SK-N-MC (cell line): ENCODE measurements at places on chromosomes 12 and 14.

DNA sequence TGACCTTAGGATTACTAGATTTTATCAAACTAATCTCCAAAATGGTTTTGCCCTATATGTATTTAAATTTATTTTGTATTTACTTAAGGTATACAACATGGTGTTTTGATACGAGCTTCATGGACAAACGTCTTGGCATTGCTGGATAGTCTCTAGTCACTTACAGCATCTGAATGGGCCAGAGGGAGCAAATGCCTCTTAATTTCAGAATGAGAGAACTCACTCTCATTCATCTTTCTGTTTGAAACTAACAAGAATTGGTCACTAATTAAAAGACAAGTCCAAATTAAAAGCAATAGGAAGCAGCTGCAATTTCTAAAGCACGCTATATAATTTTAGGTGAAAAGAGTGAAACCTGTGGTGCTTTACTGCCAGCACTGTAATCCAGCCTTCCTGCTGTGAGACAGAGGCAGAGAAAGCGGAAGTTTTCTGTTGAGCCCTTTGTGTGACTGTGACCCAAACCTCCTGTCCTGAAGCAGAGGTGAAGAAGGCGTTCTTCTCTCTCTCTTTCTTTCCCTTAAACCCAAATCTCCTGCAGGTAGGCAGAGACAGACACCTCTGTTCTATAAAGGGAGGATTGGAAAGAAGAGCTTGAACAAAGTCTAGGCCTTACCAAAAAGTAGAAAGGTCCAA, 184.6 kb upstream of the NAV3 start:
- no peak for DNase-seq

DNA sequence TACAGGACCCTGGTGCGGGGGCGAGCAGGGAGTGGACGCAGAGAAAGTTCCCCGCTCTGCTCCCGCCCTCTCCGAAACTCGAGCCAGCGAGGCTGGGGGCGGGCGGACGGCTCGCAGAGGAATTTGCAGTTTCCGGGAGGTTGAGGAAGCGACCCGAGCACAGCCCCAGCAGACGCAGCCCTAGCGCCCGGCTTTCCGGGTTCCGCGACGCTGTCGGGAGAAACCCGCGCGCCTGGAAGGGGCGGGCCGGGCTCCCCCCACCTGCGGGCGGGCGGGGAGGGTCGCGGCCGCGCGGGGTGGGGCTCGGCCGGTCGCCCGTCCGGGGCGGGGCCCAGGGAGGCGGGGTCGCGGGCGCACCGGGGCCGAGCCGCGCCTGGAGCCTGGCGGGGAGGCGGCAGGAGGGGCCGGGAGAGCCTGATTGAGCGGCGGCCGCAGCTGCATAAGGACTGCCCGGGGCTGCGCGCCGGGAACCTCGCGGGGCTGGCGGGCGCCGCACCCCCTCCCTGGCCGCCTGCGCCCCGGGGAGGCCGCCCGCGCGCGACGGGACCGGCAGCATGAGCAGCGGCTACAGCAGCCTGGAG, at the start of gene RASSF3:
Gene RASSF3 (plus strand): TSS at position 417 of the 581 bp plus-strand sequence. CDS start 138 bp downstream, at position 555.
- DNase-seq: no peak

DNA sequence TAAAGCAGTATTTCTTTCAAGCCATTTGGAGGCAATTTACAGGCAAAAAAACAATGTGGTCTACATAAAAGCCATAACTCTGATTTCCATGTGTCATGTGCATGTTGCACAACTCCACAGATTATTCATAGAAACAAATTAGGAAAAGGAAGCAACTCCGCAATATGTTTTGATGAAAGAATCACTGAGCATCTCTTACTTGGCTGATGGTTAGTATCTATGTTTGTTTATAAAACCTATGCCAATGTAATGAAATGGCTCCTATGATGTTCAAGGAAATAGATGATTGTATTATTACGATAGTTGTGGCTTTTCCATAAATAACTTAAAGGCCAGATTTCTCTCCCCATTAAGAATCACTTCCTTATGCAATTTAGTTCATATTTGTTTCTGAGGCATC, 373.7 kb downstream of the CCDC91 start:
- DNase-seq: no peak

- DNase-seq: no peak
Observed at GRCh38 chr14:101852785-101853184, 91.3 kb downstream of the PPP2R5C start.

DNA sequence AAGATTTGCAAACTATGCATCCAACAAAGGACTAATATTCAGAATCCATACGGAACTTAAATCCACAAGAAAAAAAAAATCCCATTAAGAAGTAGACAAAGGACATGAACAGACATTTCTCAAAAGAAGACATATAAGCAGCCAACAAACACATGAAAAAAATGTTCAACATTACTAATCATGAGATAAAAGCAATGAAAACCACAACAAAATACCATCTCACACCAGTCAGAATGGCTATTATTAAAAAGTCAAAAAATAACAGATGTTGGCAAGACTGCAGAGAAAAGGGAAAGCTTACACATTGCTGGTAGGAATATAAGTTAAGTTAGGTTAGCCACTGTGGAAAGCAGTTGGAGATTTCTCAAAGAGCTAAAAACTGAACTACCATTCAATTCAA, 16.2 kb downstream of the CDK17 start:
- DNase-seq: no peak

- DNase-seq: no peak
Observed at GRCh38 chr14:103391048-103391447, 5.8 kb downstream of the MARK3 start.

DNA sequence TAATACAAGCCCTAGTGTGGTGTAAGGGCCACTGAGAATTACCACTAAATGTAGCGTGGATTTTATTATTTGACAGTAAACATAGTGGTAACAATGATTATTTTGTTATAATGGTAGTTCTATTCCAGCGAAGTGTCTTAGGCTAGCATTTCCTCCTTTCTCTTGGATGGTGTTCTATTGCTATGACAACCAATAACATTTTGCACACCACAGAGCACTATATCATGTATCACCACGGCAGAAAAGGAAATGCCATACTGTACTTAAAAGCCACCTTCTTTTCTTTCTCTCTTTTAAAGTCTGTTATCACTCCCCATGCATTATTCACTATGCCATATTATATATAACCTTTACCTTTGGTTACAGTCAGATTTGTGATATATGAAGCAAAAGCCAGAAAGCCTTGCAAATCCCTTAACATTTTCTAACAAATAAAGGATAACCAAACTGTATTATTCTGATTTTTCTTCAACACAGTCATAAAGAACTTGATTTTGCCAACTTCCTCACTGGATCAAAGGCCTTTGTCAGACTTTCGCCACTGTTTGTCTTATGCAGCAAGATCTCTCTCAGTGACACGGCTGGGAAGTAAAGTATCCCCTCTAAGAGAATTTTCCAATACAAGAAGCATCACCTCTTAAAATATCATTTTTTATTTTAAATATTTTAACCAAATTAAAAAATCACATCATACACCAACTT, 195.8 kb downstream of the FOXN3 start:
- peak; percentile 57 for DNase-seq
